ENCODE measurements at places on chromosomes 16 and 17.

DNA sequence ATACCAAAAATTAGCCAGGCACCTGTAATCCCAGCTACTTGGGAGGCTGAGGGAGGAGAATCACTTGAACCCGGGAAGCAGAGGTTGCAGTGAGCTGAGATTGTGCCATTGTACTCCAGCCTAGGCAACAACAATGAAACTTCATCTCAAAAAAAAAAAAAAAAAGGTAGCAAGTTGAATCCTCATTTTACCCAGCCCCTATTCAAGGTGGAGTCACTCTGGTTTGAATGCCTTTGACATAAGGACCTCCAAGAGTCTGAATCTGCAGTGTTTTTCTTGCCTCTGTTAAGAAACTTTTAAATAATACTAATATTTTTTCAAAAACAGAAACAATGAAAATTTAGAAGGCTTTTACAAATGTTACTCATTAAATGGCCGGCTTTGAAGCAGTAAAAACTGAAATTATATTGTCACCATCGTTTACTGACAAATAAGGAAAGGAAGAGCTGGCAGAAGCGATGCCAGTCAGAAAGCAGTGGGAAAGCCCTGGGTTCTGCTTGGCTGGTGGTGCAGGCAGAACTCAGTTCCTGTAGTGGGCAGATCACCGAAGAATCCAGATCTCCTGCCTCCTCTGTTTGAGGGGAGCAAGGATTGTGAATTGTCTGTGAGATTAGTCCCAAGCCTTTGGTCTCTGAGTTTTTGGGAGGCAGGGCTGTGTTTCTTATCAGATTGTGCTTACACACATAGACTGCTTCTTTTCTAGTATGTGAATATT is 99.7 kb upstream of the HAS3 start:
- DNase-seq = no peak

- DNase-seq = no peak
Observed at GRCh38 chr16:88847654-88848053, 9.1 kb downstream of the GALNS start.

DNA sequence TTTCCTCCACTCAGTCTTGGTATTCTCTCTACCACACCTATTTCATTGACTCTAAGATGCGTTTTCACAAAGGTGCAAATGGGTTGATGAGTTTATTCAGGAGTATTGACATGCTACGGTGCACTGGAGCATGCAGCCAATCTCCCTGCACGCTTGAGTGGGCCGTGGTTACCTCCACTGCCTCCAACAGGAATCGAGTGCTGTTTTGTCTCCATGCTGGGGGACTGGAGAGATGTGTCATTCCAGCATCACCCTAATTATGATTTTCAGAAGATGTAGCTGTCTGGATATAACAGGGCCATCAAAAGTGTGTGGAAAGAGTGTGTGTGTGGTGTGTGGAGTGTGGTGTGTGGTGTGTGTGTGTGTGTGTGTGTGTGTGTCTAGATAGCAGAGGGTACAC is 351.6 kb upstream of the ZFHX3 start:
- no peak for DNase-seq

DNA sequence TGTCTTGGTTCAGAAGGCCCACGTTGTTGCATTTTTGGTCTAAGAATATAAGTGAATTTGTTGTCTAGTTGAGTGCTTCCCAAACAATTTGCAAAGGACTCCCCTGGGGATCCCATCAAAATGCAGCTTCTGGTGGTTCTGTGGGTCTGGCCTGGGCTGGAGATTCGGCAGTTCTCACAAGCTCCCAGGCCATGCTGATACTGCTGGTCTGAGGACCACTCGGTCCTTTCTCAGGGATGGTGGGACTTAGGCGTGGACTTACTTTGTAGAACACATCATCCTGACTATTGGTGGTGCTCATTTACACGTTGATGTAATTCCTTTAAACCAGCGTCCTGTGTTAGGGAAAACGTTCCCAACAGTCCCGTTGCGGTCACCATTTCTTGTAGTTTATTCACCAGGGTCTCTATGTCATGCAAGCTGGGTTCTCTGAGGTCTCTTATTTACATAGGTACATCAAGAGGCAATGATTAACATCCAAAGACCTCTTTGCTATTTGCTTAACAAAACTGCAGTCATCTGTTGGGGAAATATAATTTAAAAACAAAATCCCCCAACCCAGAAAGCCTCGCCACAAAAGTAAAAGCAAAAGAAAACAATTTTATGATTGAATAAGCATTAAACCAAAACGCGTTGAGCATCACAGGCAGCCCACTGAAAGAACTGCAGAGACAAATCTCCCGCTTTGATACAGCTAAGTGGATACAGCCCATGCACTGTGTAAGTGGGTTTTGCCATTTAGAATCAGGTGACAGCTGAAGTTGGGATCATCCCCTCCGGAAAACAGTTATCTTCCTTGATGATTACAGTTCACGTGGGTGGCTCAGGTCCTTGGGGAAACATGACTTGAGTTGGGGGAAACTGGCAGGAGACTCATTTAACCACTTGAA is 39.0 kb upstream of the SEC14L1 start:
- no peak for DNase-seq

DNA sequence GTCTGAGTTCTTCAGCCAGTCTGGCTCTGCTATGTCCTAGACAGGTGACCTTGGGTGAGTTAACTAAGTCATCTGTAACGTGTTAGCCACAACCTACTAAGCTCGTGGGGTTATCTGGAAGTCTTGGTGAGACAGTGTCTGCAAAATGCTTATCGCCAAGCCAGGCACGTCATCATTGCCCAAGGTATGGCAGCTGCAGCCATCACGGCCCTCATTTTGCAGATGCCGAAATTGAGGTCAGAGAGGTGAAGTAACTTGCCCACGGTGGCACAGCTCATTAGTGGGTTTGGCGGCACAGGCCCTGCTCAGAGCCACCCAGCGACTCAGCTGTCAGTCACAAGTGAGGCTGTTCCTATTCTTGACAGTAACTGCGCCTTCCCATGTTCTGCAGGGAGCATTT is 79.8 kb downstream of the CMIP start:
- DNase-seq = no peak

DNA sequence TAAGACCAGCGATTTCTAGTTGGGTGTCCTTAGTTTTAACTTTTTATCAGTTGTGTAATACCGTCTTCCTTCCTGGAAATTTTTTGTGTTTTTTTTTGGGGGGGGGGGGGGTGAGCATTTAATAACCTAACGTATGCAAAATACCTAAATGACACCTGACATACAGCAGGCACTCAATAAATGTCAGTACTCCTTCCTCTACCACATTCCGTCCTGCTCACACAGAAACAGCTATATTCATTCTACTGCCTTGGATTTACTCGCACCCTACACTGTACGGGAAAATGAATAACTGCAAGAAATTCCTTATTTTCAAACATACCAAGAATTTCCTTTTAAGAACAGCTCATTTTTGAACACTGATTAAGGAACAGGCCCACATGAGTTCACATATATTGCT is 5.3 kb downstream of the XYLT1 start:
- no peak for DNase-seq

DNA sequence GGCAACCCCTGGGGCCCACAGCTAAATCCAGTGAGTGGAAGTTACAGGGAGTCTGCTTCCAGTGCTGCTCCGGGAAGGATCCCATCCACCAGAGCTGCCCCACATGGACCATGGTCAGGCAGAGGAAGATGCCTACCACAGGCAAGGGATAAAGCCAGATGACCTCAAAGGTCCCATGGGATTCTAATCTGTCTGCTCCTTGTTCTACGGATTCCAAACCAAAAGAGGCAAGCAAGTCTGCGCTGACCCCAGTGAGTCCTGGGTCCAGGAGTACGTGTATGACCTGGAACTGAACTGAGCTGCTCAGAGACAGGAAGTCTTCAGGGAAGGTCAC is 1.4 kb downstream of the CCL4L2 start:
- no peak for DNase-seq

DNA sequence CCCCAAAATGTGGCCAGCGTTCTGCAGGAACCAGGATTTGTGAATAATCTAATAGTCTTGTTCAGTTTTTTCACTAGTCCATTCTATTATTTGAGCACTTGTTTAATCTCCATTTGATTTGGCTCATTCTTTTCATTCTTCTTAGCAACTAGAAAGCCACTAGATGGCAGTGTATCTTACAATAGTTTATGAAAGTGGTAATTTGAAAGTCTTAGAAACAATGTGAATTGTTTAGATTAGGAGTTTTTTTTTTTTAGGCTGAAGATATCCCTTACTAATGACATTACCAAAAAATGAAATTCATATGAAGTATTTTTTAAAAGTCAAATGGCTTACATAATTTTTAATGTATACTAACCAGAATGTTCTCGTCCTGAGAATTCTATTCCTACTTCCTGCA is 6.7 kb downstream of the ERI2 start:
- DNase-seq = no peak

DNA sequence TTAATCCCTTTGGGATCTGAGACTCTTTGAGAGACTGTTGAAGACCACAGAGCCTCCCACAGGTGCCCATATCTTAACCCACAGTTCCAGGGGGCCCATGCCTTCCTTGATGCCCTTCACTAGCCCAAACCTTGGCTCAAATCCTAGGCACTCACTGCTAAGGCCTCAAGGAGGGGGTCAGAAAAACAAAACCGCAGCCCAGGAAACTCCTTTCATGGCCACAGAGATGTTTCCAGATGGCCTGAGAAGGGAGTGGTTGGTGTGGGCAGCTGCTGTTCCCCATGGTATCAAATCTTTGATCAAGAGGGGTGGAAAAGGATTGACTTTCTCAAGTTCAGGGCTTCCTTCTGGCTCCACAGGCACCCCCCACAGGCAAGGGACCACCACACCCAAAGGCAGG is 44.7 kb downstream of the CDH1 start:
- no peak for DNase-seq

DNA sequence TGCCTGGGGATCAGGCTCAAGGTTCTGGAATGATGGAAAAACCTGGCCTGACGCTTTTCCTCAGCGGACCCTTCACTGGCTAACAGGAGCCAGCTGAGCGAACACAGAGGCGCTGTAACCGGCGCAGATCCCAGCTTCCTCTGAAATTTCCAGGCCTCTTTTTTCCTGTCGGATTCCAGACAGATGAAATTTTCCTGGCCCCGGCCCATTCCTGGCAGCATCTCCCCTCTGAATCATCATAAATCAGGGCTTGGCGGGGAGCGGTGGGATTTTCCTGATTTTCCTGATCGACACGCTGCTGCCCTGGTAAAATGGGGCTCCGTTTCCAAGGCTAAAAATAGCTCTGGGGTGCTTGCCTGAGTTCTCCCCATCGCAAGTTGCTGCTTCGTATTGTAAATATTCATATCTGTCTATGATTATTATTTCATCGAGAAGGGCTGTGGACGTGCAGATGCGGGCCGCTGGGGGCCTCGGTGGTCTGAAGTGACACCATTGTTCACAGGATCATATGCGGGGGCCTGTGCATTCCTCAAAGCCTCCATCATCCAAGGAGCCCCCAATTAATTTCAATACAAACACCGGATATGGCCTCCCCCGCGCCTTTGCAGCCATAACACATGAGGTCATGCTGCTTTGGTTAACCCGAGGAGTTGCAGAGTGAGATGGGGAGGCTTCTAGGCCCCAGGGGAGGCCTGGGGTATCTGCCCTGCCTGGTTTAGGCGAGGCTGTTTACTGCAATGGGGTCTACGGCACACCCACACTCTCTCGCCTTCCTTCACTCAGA is 45.8 kb upstream of the ETV4 start:
- DNase-seq = no peak
